ENCODE measurements at places on chromosomes 6 and 20. TPM values are rescaled to one million over a fixed set of nuclear protein-coding genes. Genes with fewer than 3 reads are reported as not detected.

GRCh38 chr6:41177287-41177686 is 14.4 kb upstream of the TREM2 start:
- no peak for DNase-seq

GRCh38 chr20:9112541-9113515 is 43.9 kb downstream of the PLCB4 start:
- no peak for DNase-seq

DNA sequence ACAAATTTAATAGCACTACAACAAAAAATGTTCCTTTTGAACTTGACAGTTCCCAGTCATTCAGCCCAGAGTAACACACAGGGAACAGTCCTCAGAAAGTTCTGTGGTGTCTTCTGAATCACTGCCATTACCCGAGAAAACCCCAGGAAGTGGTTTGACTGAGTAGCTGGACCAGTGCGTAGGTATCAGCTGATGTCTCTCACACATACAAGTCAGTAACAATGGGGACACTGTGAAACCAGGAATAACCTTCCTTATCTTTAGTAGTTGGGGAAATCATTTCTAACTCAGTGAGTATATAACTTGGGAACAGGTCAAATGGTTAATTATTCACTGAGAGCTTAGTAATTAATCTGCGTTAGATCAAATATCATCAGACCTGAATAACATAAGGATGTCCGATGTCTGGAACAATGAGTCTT is 73.1 kb downstream of the HIVEP2 start:
- no peak for DNase-seq

- DNase-seq: no peak
Measured at GRCh38 chr6:46925563-46926253, 4.0 kb upstream of the ADGRF5 start.

- no peak for DNase-seq
Measured at GRCh38 chr6:121619013-121619412, 183.6 kb downstream of the GJA1 start.

TNXB gene
- polyA plus RNA-seq: 5.4 TPM

TNFRSF21 gene
- 37.7 TPM for polyA plus RNA-seq
